Hypothalamus (tissue), 51 donors: ENCODE measurements at places on chromosomes 1 and 21.

DNA sequence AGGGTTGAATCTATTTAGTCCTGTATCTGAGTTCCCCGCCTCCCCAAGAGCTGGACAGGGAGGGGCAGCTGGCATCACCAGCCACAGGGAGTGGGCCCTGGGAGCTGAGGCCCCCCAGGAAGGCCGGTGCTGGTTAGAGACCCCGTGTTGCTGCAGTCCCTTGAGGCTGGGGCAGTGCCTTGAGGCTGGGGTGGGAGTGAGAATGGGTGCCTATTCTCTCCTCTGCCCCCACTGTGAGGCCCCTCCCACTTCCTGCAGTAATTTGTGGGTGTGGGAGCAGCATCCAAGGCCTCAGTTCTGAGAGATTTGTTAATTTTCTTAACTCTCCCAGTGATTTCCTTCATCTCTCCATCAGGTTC is 2.5 kb upstream of the TRAPPC3 start:
- no peak for DNase-seq

DNA sequence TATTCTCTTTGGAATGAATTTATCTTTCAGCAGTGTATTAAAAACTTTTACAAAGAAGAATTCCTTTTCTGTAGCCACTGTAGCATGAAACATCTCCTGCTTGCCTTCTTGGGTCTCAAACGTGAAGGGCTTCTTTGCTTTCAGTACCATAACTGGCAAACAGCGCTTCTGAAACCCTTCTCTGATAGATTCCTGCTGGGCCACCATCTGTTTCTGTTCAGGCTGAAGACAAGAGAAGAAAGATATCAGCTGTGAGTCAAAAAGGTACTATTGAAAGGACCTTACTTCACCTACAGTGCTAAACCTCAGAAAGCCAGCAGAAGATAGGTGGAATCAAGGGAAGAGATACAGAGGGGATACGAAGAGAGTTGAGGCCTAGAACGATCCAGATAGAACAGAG is 10.5 kb downstream of the AIM2 start:
- no peak for DNase-seq

DNA sequence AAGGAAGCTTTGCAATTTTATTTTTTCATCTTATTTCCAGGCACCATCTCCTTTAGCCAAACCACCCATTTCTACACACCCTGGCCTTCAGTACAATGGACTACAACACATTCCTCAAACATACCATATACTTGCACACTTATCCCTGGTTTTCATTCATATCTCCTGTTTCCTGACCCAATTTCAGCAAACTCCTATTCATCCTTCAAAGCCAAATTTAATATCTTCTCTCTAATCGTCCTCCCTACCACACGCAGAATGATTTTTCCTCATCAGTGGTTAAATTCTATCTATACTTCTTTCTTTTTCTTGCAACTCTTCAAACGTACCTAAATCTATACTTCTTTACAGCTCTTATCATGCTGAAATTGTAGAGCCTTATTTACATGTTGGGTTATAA is 2.9 kb downstream of the DENND2C start:
- DNase-seq, result no peak

DNA sequence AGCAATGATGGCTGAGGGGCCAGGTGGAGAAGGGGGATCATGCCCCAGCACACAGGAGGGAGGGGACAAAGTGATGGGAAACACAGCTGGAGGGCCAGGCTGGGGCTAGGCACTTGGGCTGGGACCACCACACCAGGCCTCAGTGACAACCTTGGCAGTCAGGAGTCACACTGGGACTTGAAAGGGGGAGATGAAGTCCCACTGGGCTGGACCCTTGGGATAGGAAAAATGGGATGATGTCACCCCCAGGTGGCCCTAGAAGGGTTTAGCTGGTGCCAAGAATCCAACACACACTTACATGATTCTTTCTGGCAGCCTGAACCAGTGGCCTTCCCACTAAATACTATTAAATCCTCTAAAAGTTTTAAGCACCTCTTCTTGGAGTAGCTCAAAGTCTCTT is 17.1 kb downstream of the ZBTB17 start:
- DNase-seq, result no peak

DNA sequence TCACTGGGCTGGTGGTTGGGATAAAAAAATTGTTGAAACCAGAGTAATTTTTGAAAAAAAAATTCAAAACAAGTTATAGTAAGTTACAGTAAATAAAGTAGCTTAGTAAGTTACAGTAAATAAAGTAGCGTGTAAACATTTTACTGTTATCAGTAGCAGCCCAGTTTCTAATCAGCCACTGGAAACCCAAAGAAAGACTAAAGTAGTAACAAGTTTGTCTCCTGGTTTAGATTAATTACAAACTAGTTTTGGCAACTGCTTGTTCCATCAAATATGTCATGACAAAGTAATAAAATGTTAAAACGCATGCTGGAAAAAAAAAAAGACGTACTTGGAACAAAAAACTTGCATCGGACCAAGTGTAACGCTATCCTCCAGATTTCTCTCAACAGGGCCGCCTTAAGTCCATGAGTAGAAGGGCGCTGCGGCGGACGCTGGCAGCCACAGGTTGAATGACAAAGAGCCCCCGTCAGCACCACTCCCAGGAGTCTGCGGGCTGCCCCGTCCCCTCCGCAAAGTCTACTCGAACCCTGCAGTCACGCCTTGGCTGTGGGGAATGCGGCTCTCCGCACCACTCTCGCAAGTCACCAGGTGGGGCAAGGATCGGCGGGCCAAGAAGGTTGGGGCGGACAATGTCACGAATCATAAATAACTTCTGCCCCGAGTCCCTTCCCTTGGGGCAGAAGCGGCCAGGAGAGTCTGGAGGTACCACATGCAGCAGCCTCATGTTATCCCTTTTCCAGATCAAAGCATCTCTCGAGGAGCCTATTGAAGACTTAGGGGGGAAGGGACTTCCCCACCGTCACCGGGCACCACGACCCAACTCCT is 837 bp downstream of the SLC16A1 start:
- no peak for DNase-seq

- DNase-seq, result no peak
Measured at GRCh38 chr21:26939601-26940111, 27.2 kb downstream of the ADAMTS5 start.

DNA sequence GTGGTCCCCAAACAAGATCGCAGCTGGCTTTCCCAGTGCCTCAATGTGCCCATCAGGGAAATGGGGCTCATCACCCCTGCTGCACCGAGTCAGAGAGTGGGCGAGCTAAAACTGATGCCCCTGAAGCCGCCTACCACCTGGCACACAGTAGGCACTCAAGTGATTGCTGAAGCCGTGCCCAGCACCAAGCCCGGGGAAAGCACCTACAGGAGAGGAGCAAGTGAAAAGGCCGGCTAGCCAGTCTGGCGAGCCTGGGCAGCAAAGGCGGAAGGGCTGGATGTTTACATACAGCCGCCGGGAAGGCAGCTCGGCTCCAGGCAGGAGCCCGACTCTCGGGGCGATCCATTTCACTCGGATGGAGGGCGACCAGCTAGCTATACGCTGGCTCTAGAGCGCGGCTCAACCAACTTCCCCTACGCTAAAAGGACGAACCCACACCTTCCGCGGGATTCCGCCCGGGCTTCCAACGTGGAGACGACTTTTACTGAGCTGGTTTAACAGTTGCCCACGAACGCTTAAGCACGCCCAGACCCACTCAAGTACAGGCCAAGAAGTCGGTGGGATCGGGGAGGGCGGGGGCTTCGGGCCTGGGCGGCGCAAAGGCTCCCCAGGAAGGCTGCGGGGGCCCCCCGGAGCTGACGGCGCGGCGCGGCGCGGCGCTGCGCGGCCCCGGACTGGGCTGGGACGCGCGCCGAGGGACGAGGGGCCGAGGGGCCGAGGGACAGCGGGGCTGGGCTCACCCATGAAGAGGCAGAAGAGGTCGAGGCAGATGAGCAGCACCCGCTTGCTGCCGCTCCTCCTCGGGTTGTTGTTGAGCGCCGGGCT is 1.0 kb downstream of the PLPP3 start:
- no peak for DNase-seq

- no peak for DNase-seq
Measured at GRCh38 chr1:39827201-39827600, 38.5 kb upstream of the BMP8B start.

DNA sequence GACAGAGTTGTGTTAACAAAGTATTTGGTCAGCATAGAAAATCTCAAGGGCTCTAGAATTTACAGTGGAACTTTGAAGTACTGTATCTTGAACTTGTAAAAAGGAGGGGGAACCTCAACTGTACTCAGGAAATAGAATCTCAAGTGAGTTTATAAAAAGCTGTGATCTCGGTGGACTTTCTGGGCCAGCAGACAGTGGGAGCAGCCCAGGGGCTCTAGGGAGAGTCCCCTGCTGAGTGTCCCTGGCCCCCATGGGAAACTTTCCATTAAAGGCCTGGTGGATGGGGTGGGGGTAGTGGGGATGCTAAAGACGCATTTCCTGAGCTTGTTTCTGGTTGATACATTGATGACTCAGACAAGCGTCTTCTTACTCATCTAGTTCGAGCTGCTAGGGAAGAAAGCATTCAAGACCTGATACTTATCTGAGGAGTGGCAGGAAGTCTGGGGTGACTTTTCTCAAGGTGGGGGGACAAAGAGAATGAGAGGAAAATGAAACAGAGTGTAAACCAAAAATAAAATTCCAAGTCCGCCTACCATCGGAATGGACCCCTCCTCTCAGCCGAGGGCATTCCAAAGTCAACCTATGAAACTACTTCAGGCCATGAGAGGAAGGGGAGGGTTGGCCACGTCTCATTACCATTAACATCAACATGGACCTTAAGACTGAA is 65.5 kb downstream of the NID1 start:
- DNase-seq, result no peak

- DNase-seq, result no peak
Measured at GRCh38 chr21:33661146-33661545, 18.8 kb downstream of the ITSN1 start.

GRCh38 chr1:115445090-115445489 is 107.0 kb upstream of the NGF start:
- DNase-seq, result no peak

- DNase-seq, result no peak
Measured at GRCh38 chr1:40047276-40047675, 6.7 kb downstream of the CAP1 start.

DNA sequence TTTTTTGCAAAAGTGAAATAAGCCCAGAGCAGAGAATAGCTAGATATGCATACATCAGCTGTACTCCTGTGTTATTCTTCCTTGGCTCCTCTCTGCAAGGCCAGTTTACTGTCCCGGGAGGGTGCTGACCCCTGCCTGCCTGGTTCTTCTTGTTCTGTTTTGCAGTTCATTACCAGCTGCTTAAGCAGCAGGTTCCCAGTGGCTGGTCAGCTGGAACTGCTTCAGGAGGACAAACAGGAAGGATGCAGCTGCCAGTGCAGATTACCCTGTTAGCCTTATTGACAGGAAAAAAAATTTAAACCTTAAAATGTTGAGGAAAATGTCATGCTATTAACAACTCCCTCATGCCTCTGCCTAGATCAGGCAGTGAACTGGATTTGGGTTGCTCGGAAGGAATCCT is 16.0 kb upstream of the LRIG2 start:
- no peak for DNase-seq

DNA sequence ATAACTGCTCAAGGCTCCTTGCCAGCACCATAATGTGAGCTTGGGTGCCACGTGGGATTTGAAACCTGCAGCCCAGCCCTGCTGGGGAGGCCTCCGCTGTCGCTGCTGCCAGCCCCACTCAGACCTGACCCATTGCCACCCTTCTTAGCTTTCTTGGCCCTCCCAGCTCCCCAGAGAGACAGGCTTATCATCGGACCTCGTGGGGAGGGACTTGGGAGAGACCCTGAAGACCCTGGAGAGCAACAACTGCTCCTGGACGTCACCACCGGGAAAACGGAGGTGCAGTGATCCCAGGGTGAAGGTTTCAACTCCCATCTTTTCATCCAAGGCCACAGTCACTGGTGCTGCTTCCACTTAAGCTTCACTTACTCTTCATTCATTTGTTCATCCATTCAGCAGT is 596.1 kb downstream of the PTPRU start:
- no peak for DNase-seq

DNA sequence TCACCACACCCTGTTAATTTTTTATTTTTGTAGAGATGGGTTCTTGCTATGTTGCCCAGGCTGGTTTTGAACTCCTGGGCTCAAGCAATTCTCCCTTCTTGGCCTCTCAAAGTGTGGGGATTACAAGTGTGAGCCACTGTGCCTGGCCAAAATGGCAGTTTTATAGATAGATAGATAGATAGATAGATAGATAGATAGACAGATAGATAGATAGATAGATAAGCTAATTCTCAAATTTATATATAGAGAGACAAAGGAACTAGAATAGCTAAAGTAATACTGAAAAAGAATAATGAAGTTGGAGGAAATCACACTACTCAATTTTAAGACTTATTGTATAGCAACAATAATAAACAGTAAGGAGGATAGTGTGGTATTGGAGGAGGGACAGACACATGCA is 21.1 kb downstream of the SHISAL2A start:
- no peak for DNase-seq

DNA sequence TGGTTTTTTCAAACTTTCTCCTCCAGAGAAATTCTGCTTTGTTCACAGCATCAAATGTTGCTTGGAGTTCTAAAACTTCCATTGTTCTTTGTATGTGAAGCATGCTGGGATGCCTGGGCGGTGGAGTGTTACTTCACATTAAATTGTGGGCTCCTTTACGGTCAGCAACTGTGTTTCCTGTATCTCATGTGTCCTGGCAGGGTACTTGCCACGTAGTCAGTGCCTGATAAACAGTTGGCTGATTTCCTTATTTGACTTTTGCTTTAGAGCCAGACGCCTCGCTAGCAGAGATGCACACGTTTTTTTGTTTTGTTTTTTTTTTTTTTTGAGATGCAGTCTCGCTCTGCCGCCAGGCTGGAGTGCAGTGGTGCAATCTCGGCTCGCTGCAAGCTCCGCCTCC is 96.7 kb downstream of the UCK2 start:
- DNase-seq, result no peak

GRCh38 chr1:11187931-11188330 is 1.2 kb upstream of the ANGPTL7 start:
- no peak for DNase-seq

DNA sequence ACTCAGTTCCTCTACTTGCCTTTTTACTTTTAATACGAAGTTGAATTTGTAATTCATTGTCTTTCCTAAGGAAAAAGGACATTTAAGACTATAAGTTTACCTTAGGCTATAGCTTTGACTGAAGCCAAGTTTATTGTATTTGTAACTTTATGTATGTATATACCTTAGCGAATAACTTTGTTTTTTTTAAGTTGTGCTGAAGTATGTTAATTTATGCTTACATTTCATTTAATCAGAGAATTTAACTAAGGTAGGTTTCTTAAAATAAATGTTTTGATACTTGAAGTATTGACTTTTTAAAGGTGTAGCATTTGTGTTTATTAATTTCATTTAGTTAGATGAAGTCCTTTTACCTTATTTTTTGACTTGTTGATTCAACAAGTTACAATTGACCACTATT is 55.2 kb upstream of the TPTE start:
- DNase-seq, result no peak
